ENCODE measurements at places on chromosomes 11 and 22.

- H3K4me1 ChIP-seq: peaks cover 8% of the 10 kb centered on the region
- no peaks in the 10 kb centered on the region for H3K27me3 ChIP-seq
- no peaks in the 10 kb centered on the region for H3K36me3 ChIP-seq
- no peak overlapping the region for H3K4me3 ChIP-seq
- DNase-seq: no peak
These were observed 85.9 kb downstream of the GAB2 start for GRCh38 chr11:78331711-78332110.

GRCh38 chr11:95734009-95734572, 55.5 kb downstream of the FAM76B start:
- peaks cover 16% of the 10 kb centered on the region for H3K27me3 ChIP-seq
- peaks cover 8% of the 10 kb centered on the region for H3K4me1 ChIP-seq
- DNase-seq: no peak
- no peaks in the 10 kb centered on the region for H3K36me3 ChIP-seq

DNA sequence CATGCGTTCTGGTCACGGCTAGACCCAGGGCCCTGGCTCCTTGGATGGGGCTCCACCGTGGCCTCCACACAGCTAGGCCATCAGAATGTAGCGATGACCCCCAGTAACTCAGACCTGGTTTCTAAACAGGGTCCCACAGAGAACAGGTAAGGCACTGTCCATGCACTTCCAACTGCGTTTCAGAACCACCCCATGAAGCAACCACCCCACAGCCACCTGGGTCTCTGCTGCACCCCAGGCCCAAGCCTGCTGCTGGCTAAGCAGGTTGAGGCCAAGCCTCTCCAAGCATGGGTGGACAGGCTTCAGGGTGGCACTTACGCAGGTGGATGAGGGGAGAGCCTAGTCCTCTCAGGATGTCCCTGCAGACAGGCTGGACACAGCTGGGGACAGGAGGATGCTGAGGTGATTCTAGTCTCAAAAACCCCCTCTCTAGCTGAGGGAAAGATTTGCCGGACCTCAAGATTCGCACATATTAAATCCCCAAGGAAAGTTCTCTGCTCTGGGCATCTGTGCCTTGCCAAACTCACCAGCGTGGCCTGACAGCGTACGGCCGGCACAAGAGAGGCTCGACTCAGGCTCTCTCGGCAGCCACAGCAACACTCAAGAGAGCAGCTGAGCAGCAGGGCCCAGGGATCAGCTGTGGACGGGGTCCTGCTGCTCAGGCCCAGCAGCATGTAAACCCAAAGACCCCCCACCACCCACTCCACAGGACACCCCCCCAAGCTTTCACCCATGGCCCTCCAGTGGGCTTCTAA, 141.6 kb downstream of the CRYBB2 start:
- no peak for DNase-seq
- no peak overlapping the region for H3K4me3 ChIP-seq
- H3K27ac ChIP-seq: no peak overlapping the region
- peaks cover 2% of the 10 kb centered on the region for H3K4me1 ChIP-seq
- no peaks in the 10 kb centered on the region for H3K27me3 ChIP-seq
- peaks cover 4% of the 10 kb centered on the region for H3K36me3 ChIP-seq

GRCh38 chr22:26586556-26587325, 3.2 kb downstream of the TPST2 start:
- DNase-seq: no peak
- peak overlapping the region; percentile 63 for H3K4me3 ChIP-seq
- peaks cover 38% of the 10 kb centered on the region for H3K36me3 ChIP-seq

DNA sequence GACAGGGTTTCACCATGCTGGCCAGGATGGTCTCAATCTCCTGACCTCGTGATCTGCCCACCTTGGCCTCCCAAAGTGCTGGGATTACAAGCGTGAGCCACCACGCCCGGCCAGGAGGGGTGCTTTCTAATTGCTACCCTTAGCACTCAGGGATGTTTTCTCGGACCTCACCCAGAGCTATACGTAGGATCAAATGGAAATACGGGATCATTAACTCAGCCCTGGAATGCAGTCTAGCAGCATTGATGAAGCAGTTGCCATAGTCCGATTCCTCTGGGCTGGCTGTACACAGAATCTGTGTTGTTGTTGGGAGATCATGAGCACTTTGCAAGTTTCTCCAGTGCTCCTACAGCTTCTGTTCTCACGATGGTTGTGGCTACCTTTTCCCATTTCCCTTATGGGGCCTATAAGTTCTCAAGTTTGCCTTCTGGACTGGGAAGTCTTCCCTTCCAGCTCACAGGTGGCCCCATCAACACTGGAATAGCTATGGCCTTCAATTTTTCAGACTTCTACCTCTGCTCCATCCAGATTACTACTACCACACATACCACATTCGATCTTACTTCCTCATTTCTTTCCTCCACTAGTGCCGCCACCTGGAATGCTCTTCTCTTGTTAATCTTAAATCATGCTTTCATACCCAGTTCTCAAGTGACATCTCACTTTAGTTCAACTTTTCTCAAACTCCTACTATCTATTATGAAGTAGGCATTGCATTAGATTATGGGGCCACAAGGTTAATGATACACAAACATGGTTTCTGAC, 16.1 kb upstream of the PCF11 start:
- no peak for DNase-seq
- no peak overlapping the region for H3K27ac ChIP-seq
- no peaks in the 10 kb centered on the region for H3K4me1 ChIP-seq

- no peaks in the 10 kb centered on the region for H3K27me3 ChIP-seq
- no peak for DNase-seq
These were observed 14.5 kb downstream of the SAA1 start for GRCh38 chr11:18280438-18281045.

DNA sequence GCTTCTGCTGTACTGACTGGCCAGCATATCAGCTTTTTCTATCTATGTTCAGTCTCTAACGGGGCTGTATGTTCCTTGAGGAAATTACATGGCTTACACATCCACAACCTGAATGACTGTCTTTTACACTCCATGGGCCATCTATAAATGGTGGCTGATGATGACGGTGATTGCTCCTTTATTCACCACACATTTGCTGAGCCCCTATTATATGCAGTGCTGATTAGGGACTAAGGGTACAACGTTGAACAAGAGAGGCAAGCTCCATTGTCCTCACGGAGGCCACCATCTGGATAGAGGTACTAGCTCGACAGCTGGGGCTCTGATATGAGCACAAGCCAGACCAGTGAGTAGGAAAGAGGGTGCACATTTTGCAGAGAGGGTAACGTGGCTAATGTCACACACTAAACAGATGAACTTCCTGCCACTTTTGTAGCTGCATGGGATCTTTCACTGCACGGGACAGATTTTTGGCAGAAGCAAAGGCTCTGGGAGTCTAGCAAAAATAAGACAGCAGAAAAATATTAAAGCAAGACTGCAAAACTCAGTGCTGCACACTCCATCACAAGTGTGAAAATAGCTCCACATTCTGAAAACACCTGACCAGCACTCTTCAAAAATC, 30.6 kb downstream of the DRD2 start:
- H3K27me3 ChIP-seq: peaks cover 13% of the 10 kb centered on the region
- peaks cover 4% of the 10 kb centered on the region for H3K4me1 ChIP-seq
- H3K36me3 ChIP-seq: no peaks in the 10 kb centered on the region
- H3K27ac ChIP-seq: no peak overlapping the region

DNA sequence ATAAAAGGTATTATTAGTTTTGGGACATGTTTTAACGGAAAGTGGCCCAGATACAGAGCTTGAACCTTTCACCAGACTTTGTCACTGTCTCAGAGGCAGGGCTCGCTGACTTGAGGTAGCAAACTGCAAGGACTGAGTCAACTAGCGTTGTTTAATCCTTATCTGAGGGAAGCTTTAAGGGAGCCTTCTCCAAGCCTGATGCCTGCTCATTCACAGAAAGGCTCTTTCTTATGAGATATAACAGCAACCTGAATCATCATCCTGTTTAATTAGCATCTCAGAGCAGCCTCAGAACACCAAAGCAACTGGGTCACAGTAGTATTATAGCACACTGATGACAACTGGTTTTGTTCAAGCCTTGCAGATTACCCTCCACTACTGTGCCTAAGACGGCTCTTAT, 54.2 kb upstream of the CYP2D6 start:
- no peaks in the 10 kb centered on the region for H3K27me3 ChIP-seq
- DNase-seq: no peak
- no peak overlapping the region for H3K4me3 ChIP-seq
- no peak overlapping the region for H3K27ac ChIP-seq
- H3K36me3 ChIP-seq: peaks cover 11% of the 10 kb centered on the region
- H3K4me1 ChIP-seq: peaks cover 59% of the 10 kb centered on the region

DNA sequence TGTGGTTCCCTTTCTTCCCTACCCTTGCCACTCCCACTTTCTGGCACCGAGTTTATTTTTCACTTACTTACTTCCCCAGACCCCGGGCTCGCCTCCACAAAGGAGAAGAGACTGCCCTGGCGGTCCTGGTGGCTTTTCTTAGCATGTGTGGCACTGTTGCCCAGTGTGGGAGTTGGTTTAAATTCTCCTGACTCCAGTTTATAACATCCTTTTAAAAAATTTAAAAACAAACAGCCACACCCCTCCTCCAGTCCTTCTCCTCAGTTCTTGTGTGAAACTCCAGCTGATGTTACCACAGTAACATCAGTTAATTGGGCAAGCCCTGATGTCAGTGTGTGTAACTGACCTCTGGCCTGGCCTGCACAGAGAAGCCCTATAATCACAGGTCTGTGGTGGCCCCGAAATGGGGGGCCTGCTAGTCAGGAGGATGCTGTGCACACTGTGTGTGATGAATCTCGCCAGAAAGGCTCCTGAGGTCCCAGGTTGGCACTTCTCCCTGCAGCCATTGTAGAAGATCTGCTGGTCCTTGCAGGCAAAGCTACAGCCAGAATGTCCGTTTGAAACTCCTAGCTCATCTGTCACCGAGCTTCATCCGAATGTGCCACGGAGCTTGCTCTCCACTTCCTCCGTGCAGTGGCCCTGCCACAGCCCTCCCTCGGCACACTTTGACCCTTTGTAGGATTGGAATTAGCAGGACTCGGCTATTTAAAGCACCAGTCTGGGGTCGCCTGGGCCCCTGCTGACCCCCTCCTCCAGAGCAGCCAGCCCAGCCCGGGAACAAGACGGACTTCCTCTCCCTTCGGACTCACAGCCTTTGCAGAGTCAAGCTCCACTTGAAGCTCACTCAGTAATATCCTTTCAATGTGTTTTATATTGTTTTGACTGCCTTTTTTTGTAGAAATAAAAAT, 7.6 kb downstream of the YDJC start:
- H3K36me3 ChIP-seq: peaks cover 10% of the 10 kb centered on the region
- H3K27me3 ChIP-seq: no peaks in the 10 kb centered on the region
- no peak for DNase-seq
- peaks cover 22% of the 10 kb centered on the region for H3K4me1 ChIP-seq
- peak overlapping the region; percentile 40 for H3K27ac ChIP-seq
- no peak overlapping the region for H3K4me3 ChIP-seq

GRCh38 chr11:11039208-11039965, 181.5 kb upstream of the ZBED5 start:
- peaks cover 5% of the 10 kb centered on the region for H3K4me1 ChIP-seq
- no peak overlapping the region for H3K27ac ChIP-seq
- H3K27me3 ChIP-seq: no peaks in the 10 kb centered on the region
- H3K36me3 ChIP-seq: no peaks in the 10 kb centered on the region
- H3K4me3 ChIP-seq: no peak overlapping the region

DNA sequence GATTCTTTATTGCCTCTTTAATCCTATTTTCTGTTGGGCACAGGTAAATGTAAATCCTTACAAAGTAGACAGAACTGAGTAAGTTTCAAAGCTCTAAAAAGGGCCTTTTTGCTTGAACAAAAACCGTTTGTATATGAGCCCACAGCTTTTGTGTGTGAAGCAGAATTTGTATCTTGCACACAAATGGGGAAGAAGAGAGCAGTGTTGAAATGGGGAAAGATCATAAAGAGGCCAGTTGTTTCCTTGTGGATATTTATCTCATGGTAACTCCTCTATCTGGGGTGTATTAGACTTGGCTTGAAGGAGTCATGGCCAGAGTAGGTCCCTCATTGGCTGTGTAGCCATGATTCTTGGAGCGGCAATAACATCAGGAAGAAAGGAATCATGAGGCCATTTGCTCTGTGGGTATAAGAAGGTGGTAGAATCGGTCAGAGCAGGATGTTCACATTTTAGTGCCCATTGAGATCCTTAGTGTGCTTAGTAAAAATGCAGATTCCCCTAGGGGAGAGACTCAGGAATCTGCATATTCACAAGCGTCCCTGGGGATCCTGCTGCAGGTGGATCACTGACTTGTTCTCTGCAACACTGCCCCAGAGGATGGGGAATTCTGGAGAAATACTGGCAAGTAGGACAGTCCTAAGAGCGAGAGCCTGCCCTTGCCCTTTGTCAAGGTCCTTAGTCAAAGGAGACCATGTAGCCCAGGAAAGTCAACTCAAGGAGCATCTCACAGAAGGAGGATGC, 126.5 kb downstream of the LDLRAD3 start:
- H3K27me3 ChIP-seq: no peaks in the 10 kb centered on the region
- no peak for DNase-seq
- H3K4me1 ChIP-seq: no peaks in the 10 kb centered on the region
- no peaks in the 10 kb centered on the region for H3K36me3 ChIP-seq

DNA sequence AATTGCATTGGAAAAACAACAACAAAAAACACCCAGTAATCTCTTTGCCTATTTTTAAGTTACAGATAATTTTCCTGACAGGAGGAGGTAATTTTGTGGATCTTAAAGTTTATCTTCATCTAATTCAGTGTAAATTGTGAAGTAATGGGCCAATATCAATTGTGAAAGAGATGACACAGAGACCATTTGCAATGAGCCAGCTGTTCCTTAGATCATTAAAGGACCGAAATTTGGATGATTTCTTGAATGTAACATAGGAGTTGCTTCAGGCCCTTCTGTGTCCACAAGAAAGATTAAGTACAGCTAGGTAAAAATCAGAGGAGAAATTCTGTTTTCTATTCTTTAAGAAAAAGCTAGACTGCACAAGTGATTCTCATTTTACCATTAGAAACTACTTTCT, 718.5 kb upstream of the ANO3 start:
- H3K36me3 ChIP-seq: no peaks in the 10 kb centered on the region
- no peak overlapping the region for H3K4me3 ChIP-seq
- no peaks in the 10 kb centered on the region for H3K4me1 ChIP-seq
- H3K27me3 ChIP-seq: no peaks in the 10 kb centered on the region

GRCh38 chr22:28992565-28993356, 68.9 kb downstream of the C22orf31 start:
- no peak overlapping the region for H3K4me3 ChIP-seq
- H3K36me3 ChIP-seq: peaks cover 9% of the 10 kb centered on the region
- no peak overlapping the region for H3K27ac ChIP-seq
- no peak for DNase-seq
- peaks cover 17% of the 10 kb centered on the region for H3K27me3 ChIP-seq
- H3K4me1 ChIP-seq: peaks cover 5% of the 10 kb centered on the region

DNA sequence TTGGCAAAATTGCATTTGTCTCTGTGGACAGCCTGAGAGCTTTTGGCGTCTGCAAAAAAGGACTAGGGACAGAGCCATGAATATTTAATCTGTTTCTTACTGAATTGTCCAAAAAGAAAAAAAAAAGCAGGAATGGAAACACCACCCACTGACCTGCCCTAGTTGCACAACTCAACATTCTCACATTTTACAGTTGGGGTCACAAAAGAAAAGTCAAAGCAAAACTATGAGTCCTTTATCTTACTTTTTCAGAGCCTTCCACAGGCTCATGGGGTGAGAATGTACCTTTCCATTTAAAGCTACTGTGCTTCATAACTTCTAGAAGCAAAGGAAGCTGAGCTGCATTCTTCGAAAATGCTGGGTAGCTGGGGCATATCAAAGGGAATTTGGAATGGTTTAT, 225.7 kb downstream of the FAM76B start:
- no peak overlapping the region for H3K4me3 ChIP-seq
- H3K27me3 ChIP-seq: peaks cover 11% of the 10 kb centered on the region
- peaks cover 32% of the 10 kb centered on the region for H3K4me1 ChIP-seq
